HuH-7.5 (cell line): ENCODE measurements at places on chromosomes 5 and 9.

- DNase-seq, result no peak
Measured at GRCh38 chr5:121019734-121020133, 555.6 kb downstream of the PRR16 start.

DNA sequence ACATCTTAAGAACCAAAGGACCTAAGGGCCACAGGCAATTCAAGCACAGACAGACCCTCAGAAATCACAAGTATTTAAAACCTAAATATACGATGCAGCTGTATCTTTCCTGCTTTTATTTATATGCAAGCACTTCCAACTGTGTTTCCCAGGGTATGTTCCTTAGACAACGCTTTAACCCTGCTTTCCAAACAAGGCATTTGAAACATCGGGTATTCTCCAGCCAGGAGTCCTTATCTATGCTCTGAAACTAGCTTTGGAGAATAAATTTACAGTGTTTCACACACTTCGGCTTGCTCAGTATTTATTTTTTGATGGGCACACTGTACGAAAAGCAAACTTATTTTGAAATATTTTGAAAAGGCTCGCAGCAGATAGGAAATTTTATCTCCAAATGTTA is 13.5 kb downstream of the NR6A1 start:
- DNase-seq, result no peak

GRCh38 chr5:122586351-122586750 is 188.5 kb upstream of the SNX2 start:
- no peak for DNase-seq

GRCh38 chr9:137454145-137454596 is 5.0 kb downstream of the NSMF start:
- DNase-seq, result no peak

DNA sequence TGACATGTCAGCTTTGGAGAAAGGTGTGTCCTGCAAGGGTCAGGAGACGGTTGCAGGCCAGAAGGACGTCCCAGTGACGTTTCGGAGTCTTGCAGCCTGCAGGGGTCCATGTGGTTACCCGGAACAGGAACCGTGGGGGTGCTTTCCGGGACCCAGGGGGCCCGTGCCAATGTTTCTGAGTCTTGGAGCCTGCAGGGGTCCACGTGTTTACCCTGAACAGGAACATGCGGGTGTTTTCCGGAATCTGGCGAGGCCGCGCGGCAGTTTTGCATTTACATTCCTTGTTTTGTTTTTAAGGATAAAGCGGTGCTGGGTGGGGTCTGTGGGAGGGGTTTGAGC is 30.6 kb downstream of the NKD2 start:
- no peak for DNase-seq

- no peak for DNase-seq
Measured at GRCh38 chr5:32299059-32299677, 13.6 kb downstream of the MTMR12 start.
